ENCODE measurements at places on chromosomes 7 and 10.

GRCh38 chr7:50281680-50282445, 22.7 kb upstream of the IKZF1 start:
- no peak for DNase-seq

DNA sequence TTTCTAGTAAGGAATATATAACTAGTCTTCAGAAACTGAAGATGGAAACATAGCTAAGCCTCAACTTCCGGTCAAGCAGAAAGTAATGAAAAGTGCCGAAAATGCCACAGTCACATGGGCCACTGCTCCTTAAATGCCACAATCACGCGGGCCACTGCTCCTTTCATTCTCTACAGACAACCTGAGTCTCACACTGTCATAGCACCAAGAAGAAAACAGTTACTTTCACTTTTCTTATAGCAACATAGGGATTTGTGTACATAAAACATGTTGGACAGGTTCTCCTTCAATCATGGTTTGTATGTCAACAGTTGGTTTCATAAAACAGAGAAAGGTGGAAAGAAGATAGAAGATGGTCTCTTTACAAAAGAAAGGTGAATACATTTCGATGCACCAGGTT, 48.6 kb upstream of the NOBOX start:
- DNase-seq = no peak

GRCh38 chr10:122847782-122848604, 2.3 kb upstream of the CUZD1 start:
- DNase-seq = no peak

DNA sequence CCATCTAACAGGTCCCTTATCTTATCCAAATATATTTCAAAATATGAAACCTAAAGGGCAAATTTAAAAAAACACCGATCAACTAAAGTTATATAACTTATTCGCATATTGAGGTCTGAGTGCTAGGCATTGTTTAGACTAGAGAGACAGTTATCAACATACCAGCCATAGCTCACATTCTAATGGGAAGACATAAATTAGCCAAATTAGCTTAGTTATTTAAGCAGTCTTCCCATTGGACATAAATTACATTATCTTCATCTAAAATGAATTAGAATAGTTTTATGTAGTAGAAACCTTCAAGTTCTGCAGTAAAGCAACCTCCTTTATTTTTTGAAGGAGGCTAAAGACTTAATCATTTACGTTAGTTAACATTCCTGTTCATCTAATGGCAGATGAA, 17.4 kb downstream of the KIF5B start:
- DNase-seq = no peak

DNA sequence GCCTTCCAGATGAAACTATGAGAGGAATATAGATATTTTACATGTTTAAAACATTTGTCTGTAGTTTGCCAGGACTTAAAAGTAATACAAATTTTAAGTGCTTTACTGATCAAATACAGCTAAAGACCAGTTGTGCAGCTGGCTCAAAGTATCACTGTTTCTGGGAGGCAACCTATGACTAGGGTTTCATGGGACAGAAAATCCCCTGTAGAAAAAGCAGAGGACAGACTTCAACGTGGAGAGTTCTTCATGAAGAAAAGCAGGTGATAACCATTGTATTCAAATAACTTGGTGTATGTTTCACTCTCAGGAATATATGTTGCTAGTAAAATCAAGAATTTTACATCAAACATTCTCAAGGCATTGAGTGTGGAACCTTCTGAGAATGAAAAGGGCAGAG, 40.9 kb downstream of the PTER start:
- no peak for DNase-seq

DNA sequence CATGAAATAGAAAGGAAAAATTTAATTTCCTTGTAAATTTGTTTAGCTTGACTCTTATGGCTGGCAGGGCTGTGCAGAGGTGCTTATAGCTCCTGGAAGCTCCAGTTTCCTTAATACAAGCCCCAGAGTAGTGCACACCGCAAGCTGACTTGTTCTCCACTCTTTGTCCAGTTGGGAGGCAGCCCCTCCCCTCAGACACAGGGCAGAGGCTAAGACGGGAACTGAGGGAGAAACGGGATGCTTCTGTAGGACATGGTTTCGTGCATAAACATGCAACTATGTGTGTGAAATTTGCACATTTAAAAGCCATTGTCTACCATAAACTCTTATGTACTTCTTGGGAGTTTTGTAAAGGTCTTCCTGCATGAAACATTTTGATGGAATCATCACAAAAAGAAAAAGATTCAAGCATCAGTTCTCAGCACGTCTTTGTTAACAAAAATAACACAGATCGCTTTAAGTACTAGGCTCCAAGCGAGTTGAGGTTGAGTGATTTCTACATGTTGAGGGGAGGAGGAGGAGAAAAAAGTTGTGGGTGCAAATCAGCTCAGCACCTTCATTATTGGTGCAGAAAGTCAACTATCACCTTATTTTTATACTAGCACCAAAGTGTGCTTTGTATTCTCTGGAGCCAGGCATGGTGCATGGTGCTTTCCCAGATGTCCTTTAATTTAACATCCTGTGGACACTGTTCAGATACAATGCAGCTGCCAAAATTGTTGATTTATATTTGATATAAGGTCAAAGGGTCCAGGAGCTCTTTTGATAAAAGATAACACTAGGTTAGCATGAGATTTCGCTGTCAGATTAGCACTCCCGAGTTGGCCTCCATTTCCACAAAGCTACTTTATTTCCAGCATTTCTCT, 124.5 kb downstream of the CHN2 start:
- no peak for DNase-seq

- DNase-seq = no peak
Observed at GRCh38 chr10:51117794-51118193, 43.5 kb downstream of the PRKG1 start.

DNA sequence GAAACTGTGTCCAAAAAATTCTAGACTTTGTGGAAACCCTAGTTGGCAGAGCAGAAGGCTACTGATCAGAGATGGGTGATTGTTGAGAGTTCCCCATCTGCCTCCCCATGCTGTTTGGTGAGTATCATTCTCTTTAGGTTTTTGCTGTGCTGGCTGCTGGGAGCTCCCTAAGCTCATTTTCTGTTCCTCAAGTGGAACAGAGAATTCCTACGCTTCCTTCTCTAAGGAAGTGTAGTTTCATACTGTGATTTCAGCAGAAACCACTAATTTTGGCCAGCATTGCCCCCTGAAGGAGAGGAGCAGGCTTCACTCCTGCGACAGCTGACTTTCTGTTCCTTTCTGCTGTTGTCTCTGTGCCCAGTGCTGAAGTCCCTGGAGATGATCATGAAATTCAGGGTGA, 355.3 kb upstream of the NPVF start:
- no peak for DNase-seq

- no peak for DNase-seq
Observed at GRCh38 chr7:139523199-139523941, at the start of gene CLEC2L. TSS of gene CLEC2L (plus strand) at chr7:139523685. CDS start at chr7:139523928, 243 bp downstream.

- DNase-seq = no peak
Observed at GRCh38 chr7:126398285-126398684, 854.5 kb downstream of the GRM8 start.

GRCh38 chr7:155791214-155791737, 21.0 kb downstream of the SHH start:
- DNase-seq = no peak

DNA sequence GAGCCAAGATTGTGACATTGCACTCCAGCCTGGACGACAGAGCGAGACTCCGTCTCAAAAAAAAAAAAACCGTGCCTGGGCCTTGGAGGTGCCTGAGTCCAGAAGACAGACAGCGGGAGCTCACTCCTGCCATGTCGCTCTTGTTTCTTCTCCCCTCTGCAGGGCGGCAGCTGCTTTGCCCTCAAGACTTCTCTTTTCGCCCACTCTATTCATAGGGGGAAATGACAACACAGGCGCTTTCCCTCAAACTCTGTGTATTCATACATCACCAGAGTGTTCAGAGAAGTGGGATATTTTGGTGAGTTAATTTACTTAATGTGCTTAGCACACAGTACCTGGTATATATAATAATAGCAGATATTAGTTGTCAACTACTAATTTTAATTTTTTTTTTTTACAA, 44.5 kb downstream of the FOXK1 start:
- DNase-seq = no peak

- no peak for DNase-seq
Observed at GRCh38 chr10:18332048-18332447, 191.8 kb downstream of the CACNB2 start.

DNA sequence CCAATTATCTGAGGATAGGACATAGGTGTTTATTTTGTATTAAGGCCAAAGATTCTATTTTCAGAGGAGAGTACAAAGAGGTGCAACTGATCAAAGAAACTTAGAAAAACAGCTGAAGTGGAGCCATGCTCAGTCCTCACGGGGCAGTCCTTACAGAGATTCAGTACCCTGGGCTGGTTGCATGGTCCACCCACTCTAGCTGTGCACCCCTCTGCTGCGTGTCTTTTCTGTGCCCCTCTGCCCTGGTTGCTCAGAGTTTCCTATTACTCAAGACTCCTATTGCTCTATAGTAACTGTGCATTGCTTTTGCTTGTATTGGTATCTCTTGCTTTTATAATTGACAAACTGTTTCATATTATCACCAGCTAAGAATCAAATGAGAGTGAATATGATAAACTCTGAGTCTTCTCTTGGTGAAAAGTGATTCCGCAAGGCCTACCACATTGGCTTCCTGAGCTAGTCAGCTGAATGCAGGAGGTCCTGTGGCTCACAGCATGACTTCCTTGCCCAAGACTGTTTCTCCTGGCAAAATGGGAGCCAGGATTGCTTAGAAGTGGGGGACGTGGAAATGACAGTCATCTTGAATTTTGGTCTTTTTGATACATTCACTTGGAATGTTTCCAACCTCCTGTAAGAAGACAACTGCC, 137.0 kb downstream of the GLCCI1 start:
- DNase-seq = no peak

- DNase-seq = no peak
Observed at GRCh38 chr7:135981958-135982646, 4.9 kb upstream of the MTPN start.

DNA sequence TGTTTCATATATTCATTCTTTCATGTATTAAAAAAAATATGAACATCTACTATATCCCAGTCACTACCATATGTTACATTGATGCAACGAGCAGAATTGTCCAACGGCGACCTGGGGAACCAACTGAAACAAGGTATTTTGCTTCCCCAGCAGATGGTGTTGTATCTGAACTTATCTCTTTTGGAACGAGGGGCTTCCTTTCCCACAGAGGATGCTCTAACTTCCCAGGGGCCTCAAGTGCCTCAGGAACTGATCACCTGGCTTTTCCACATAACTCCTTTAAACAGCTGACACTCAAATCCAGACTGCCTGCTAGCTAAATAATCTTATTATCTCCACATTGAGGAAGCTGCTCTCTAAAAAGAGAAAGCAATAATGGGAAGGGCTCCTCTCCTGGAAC, 259.3 kb downstream of the HTR7 start:
- DNase-seq = no peak

DNA sequence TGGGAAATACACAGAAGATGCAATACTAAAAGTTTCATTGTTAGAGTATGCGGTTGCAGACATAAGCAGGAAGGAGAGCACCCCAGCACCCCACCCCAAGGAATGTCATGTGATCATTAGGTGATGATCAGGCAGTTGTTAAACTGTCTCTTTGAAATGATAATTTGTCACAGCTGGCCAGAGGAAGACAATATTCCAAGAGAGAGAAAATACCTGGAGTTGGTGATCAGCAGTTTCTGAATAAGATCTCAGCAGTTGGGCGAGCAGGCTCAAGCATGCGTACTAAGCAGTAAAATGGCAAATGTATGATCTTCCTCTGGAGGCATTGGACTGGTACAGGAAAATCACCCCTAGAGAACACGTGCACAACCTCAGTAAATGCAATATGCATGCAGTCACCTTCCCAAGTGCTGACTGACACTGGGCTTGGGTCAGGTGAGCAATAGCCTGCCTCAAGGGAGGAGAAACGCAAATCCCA, 250.1 kb upstream of the MBL2 start:
- DNase-seq = peak; percentile 34

- no peak for DNase-seq
Observed at GRCh38 chr7:93040355-93040754, 77.4 kb downstream of the SAMD9 start.

DNA sequence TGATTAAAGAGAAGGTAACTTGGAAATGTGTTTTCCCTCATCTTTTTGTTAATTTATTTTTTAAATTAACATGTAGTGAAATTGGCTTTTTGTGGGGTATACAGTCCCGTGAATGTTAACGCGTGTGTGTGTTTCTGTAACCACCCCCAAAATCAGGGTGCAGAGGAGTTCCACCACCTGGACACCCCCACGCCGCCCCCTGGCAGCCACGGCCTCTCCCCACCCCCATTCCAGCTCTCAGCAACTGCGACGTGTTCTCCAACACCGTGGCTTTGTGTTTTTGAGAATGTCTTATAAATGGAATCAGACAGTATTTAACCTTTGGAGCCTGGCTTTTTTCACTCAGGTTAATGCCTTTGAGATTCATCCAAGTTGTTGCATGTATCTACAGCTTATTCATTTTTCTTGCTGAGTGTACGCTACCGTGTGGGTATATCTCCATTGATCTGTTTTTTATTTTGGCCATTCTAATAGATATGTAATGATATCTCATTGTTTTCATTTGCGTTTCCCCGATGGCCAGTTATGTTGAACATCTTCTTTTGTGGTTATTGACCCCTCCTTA, 218.8 kb downstream of the EBF3 start:
- no peak for DNase-seq

DNA sequence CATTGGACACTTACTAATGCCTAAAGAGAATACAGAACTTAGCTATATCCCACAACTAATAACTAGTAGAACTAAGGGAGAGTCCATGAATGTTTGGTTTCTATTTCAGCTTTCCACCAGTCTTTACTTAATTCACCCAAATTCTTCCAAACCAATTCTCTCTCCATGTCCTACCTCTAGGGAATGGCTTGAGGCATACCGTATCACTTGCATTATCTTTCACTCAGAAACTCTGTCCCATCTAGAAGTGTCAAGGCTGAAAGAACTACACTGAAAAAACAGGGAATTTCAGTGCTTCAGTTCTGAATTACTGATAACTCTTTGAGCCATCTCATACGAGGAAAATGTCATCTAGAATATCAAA, 758 bp downstream of the TMEM168 start:
- DNase-seq = no peak

GRCh38 chr7:100048680-100049079, 894 bp upstream of the ZSCAN21 start:
- no peak for DNase-seq

- peak; percentile 75 for DNase-seq
Observed at GRCh38 chr10:3455385-3456334, 283.1 kb upstream of the PITRM1 start.

DNA sequence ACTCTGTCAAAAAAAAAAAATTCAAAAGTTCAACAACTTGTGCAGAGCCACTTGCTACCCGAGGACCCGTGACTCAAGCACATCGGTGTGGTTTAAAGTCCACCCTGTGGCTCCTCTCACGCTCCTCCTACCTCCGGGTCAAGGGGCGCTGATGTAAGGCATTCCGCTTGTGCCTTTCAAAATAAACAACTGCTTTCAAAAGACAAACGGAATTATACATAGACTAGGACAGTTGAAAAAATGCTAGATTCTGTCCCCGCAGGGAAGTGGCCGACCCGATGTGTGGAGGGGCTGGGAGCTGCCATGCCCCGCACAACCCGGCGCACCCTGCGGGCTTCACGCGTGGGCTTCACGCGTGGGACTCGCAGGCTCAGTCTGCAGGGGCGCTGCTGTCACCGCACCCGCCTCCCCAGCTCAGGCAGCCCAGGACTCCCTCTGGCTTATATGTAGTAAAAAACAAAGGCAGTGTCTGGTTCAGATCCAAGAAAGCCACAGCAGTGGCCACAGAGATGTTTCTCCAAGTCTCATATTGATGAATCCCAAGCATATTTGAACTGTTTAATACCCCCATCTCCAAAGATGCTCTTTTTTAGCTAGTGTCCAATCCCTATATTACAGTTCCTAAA, 239.7 kb upstream of the INHBA start:
- peak; percentile 30 for DNase-seq

GRCh38 chr10:687583-688311, 1.7 kb downstream of the DIP2C start:
- DNase-seq = no peak
